GM20000 (cell line): ENCODE measurements at places on chromosomes 7 and 10.

GRCh38 chr7:122768827-122769226, 66.1 kb upstream of the RNF148 start:
- no peak for DNase-seq

GRCh38 chr7:94145602-94146001, 141.4 kb upstream of the BET1 start:
- no peak for DNase-seq

DNA sequence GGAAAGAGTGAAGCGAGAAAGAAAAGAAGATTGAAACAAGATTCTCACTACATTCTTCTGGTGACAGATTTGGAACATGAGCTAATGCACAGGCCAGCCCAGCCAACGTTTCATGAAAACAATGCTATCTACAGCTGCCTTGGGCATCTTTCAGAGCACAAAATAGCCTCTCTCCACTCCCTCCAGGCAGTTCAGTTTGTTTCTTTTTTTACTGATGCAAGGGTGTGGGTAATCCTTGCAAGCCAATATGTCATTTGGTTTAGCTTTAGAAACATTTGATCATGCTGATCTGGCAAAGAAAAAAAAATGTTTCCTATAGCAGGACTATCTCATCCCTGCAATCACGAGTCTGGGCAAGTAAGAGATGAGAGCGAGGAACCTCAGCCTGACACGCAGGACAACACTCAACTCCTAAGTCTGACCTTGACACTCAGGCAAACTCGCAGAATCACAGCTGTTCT, 35.9 kb downstream of the SVIL start:
- no peak for DNase-seq

DNA sequence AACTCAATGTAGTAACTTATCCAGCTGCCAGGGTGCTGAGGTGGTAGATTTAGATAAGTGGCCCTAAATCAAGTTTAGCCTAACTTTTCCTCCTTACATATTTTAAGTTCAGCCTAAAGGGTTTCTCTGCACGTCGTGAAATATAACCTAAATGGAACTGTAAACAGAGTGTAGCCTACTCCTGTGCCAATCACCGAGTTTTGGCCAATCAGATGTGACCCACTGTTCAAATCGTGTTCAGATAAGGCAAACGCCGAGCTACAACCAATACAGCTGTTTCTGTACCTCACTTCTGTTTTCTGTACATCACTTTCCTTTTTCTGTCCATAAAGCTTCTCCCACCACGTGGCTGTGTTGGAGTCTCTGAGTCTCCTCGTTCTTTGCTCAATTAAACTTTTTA, 904.2 kb upstream of the POT1 start:
- no peak for DNase-seq

GRCh38 chr10:34995925-34996324, 94.2 kb downstream of the CUL2 start:
- no peak for DNase-seq

DNA sequence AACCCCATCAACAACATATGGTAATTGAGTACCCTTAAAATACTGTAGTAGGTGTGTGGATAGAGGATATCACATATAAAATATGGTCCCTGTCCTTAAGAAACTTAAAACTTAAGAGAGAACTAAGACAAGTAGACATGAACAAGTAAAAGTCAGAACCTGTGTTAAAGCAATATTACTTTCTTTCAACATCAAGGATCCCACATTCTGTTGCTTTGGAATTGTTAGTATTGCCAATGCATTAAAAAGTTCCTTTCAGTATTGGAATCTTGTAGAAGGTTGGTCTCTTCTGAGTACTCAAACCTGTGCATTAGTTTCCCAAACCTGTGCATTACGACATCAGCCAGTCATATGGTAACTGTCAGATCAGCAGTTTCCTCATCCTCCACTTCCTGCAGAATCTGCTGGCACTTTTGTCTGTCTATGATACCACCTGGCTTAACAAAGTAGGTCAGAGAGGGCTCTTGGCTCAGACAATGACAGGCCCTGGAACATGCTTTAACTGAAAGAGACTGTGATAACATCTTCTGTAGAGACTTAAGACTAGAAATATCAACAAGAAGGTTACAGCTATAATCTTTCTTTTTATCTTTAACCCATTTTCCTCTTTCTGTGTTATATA, 56.5 kb downstream of the CCDC71L start:
- DNase-seq = no peak

- DNase-seq = peak; percentile 15
Observed at GRCh38 chr10:84172467-84173356, 889 bp upstream of the GPR15LG start.

GRCh38 chr7:28669330-28669729, 257.0 kb downstream of the CREB5 start:
- DNase-seq = no peak

DNA sequence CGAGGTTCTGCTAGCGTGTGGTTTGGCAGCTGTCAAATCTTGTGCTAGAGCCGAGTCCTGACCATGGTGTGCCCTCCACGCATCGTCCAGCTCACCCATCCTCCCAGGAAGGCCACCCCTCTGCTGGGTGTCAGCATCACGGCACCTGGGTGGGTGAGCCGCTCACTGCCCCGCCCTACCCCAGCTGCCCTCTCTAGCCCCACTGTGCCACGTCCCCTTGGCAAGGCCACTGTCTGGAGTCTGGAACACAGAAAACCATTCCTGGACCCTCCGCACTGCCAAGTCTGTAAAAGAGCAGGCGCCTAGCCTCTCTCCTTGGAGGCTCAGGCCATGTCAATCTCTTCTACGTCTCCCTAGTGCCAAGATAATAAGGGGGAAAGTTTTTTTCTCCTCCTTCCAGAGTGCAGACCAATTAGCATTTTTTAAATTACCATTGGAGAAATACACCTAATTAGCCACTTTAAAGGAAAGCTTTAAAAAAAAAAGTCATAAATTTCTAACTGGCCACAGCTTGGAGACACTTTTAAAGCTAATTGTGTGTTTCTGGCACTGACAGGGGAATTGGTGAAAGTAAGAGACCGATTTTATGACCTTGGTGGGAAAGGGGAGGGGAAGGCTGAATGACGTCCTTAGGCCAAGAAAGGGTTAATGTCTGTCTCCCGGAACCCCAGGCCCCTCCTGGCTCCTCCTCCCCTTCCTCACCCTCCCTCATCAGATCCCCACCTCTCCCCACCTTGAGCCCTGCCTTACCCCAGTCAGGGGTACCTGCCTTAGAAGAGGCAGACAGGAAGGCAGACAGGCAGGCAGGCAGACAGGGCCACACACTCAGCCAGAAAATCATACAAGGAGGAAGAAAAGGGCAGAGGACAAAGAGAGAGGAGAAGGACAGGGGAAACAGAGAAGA, 151.2 kb downstream of the PLXNA4 start:
- DNase-seq = no peak

DNA sequence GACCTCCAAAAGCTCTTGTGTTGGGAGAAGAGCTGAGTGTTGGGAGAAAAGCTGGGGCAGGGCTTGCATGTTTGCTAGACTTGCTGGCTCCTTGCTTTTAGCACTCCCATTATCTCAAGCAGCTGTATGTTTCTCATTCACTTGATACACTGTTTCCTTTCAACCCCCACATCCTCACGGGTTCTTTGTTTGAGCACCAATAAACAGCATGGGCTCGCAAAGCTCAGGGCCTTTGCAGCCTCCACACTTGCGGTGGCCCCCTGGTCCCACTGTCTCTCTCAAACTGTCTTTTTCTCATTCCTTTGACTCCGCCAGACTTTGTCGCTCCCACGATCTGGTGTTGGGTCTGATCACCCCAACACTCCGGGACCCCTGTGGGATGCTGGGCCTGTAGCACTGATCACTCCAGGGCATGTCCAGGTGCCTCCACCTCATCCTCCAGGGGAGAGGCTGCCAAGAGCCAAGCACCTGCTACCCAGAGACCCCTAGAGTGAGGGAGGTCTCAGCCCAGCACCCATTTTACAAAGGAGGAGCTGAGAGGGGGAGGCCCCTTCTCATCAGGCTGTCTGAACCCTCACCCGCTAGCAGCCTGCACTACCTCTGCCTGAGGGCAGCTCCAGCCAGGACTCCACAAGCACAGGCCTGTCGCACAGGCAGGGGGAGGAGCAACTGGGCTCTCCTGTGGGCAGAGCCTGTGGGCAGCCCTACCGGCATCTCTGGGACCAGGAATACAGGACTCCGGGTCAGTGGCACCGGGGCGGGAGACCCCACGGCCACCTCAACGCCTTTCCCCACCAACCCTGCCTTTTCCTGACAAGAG, 49.1 kb upstream of the MSMB start:
- DNase-seq = no peak

GRCh38 chr10:71648933-71649320, 70.7 kb downstream of the C10orf105 start:
- DNase-seq = no peak

DNA sequence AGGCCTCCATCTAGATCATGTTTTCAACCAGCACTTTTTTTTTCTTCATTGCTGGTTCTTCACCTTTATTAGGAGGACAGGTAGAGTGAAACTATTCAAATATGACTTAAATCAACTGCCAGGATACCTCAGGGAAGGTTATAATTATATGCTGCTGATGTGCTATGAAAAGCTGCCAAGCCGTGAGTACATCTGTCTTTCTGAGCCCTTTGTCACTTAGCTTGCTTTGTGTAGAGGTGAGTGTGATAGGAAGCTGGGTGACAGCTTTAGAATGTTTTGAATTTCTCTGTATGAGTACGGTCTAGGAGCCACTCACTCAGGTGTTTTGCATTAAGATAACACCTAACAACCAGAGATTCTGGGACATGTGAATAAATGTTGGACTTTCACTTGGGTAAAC, 365.2 kb downstream of the OTUD1 start:
- no peak for DNase-seq

DNA sequence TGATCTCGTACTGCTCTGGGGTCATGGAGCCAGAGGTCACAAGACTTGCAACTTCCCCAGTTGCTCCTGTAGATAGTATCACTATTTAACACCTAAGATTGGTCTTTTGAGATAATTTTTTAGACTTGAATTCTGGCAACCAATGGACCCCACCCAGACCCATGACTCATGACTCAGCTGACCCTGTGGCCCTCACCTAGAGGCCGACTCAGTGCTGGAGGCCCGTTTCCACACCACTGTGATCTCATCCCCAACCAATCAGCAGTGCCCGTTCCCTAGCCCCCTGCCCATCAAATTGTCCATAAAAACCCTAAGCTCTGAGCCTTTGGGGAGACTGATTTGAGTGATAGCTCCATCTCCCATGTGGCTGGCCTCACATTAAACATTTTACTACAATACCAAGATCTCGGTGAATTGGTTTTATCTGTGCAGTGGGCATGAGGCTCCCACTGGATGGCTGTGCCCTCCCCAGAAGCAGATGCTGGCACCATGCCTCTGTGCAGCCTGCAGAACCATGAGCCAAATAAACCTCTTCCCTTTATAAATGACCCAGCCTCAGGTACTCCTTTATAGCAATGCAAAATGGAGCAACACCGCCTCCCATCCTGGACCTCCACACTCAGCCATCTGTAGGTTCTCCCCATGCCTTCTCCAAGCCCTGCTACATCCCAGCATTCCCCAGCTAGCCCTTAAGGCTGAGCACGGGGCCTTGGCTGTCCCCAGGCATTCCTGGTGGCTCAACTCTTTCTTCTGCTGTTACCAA, 98.8 kb downstream of the PRKAG2 start:
- DNase-seq = no peak

DNA sequence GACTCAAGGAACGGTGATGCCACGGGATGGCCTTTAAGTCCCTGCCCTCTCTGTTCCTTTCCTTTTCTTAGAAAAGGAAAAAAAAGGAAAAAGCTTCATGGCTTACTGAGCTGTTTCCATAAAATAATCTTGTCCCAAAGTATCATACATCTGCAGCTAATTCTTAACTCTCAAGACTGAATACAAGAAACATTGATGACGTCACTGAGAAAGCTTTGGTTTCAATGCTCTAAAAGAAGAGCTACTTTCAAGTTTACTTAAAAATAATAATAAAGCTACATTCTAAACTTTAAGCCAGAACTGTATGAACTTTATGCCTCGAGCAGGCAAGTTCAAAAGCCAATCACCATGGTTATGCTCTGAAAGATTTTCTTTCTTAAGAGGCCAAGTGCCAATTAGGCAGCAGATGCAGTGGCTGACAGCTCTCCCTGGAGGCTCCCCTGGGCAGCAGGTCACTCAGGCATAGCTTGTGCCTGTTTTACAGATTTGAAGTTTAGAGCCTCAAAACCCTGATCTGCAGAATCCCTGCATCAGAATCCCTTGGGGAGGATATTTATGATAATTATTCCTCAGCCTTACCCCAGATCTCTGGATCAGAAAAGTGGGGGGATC, 165.0 kb downstream of the CHN2 start:
- no peak for DNase-seq

GRCh38 chr10:13613519-13613918, 26.8 kb downstream of the PRPF18 start:
- no peak for DNase-seq

DNA sequence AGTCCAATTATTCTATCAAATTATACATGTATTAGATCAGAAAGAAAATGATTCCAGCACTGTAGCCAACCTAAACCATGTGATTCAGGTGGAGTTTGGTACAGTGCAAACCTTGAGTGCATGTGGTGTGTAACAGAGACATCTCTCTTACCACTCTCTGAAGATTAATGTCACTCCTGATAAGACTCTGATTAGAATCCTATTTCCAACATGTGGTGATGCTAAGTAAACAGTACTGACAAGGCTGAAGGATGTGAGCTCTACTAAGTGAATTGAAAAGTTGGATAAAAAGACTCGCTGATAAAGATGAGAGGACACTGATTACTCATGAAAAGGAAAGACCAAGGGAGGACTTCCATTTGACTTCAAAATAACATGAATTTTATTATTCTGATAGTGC, 232.0 kb downstream of the SDK1 start:
- no peak for DNase-seq

DNA sequence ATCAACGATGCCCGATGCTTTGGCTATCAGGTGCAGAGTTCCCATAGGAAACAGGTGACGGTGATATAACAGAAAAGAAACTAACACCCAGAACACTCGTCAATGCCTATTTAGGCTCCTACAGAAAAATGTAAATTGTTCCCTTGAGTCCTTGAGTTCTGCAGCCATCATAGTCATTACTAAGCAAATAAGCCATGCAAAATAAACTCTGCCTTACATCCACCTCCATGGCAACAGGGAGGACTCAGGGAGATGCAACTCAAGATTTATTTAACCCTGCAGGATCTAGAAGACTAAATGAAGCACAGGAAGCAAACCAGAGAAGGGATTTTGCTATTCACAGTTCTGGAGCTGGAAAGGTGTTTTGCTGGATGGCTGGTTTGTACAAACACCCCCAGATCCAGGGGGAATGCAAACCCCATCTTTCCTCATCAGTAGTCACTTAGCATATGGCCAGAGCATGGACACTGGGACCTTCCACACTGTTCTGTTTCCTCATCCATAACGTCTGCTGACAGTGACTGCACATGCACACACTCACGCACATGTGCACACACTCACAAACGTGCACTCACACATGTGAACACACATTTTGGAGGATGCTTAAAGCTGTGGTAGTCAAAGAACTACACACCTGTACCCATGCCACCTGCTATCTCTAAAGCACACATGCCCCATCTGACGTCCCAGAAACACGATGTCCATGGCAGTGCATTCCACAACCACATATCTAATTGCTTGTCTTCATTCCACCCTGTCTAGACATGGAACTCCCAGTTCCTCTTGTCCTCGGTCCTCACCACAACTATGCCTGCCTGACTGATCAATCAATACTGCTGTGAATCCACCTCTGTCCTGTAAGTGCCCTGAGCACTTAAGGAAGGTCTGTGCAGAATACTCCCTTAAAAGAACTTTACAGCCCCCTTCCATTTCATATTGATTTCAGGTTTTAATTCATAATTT, 178.2 kb downstream of the COBL start:
- no peak for DNase-seq

- no peak for DNase-seq
Observed at GRCh38 chr10:133455611-133456031, 1.9 kb downstream of the SCART1 start.
